ENCODE measurements at places on chromosomes 2 and 18.

- no peak overlapping the region for H3K4me3 ChIP-seq
- H3K36me3 ChIP-seq: no peaks in the 10 kb centered on the region
- no peaks in the 10 kb centered on the region for H3K4me1 ChIP-seq
- DNase-seq: no peak
These were observed 136.2 kb downstream of the PXDN start for GRCh38 chr2:1607971-1608688.

- no peak overlapping the region for H3K4me3 ChIP-seq
- no peaks in the 10 kb centered on the region for H3K36me3 ChIP-seq
- DNase-seq: no peak
These were observed 349.2 kb downstream of the INSIG2 start for GRCh38 chr2:118437501-118437900.

GRCh38 chr2:34423301-34423700, 824.2 kb upstream of the FAM98A start:
- no peak for DNase-seq
- no peak overlapping the region for H3K4me3 ChIP-seq
- H3K4me1 ChIP-seq: no peaks in the 10 kb centered on the region
- H3K27ac ChIP-seq: no peak overlapping the region
- H3K36me3 ChIP-seq: no peaks in the 10 kb centered on the region

- no peaks in the 10 kb centered on the region for H3K36me3 ChIP-seq
- H3K27ac ChIP-seq: no peak overlapping the region
- H3K27me3 ChIP-seq: no peaks in the 10 kb centered on the region
- no peak overlapping the region for H3K4me3 ChIP-seq
These were observed 88.4 kb downstream of the PMAIP1 start for GRCh38 chr18:59988098-59988706.

GRCh38 chr2:102424754-102425153, 1.8 kb downstream of the IL18RAP start:
- no peak overlapping the region for H3K27ac ChIP-seq
- H3K4me1 ChIP-seq: peaks cover 17% of the 10 kb centered on the region
- H3K4me3 ChIP-seq: no peak overlapping the region
- no peak for DNase-seq
- no peaks in the 10 kb centered on the region for H3K36me3 ChIP-seq
- no peaks in the 10 kb centered on the region for H3K27me3 ChIP-seq

- H3K27me3 ChIP-seq: no peaks in the 10 kb centered on the region
- H3K4me1 ChIP-seq: no peaks in the 10 kb centered on the region
- no peak overlapping the region for H3K4me3 ChIP-seq
- no peak overlapping the region for H3K27ac ChIP-seq
- DNase-seq: no peak
These were observed 107.1 kb downstream of the LYPD6B start for GRCh38 chr2:149145314-149146295.

GRCh38 chr2:182228073-182228473, 198.8 kb downstream of the PDE1A start:
- H3K27ac ChIP-seq: no peak overlapping the region
- no peaks in the 10 kb centered on the region for H3K27me3 ChIP-seq
- no peak overlapping the region for H3K4me3 ChIP-seq
- no peaks in the 10 kb centered on the region for H3K4me1 ChIP-seq

DNA sequence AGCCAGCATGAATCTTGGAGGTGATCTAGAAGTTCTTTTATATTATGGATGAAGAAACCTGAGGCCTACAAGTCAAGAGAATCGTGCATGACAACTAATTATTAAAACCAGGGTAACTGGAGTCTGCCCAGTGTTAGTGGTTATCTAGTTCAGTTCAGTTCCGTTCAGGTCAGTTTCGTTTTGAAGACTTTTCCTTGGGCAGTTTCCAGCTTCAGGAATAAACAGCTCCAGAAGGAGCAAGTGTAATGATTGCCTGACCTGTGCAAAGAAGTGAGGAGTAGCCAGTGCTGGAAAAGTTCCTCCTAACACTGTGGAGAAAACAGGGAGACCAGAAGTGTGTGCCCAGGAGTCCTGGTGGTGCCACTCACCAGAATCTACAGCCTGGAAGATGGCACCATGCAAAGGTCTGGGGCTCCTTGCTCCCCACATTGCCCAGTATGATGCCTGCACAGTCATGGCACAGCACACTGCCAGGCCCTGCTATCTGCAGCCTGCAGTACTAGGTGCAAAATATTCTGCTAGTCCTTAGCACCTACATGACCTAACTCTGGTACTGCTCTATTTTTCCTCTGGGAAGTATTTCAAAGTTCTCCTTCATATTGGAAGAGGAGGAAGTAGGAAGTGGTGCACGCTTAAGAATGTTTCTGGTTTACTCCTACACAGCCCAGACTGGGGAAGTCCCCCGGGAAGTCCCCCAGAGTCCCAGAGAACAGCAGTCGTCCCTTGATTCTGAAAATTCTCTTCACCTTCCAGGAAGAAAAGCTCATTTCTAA, 65.8 kb downstream of the SUMO1 start:
- H3K27me3 ChIP-seq: no peaks in the 10 kb centered on the region
- H3K4me3 ChIP-seq: no peak overlapping the region
- H3K36me3 ChIP-seq: no peaks in the 10 kb centered on the region
- H3K4me1 ChIP-seq: no peaks in the 10 kb centered on the region
- no peak overlapping the region for H3K27ac ChIP-seq
- DNase-seq: no peak

GRCh38 chr18:68397241-68398035, 317.5 kb downstream of the TMX3 start:
- H3K27me3 ChIP-seq: no peaks in the 10 kb centered on the region
- no peaks in the 10 kb centered on the region for H3K4me1 ChIP-seq
- no peak for DNase-seq
- no peak overlapping the region for H3K27ac ChIP-seq
- H3K36me3 ChIP-seq: no peaks in the 10 kb centered on the region

DNA sequence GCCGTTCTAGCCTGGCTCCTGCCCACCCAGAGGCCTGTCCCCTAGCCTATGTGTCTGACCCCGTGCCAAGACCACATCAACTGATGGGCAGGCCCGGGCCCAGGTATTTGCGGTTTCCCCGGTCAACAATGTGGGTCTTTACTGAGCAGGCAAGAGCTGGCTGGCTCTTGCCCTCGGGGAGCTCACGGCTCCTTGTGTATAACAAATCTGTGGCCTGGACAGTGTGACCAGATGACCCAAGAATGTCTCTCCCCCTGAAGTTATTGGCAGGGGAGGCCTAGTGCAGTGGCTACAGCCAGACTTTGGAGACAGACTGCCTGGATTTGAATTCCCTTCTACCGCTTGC, 179.6 kb downstream of the KLHL29 start:
- H3K4me1 ChIP-seq: no peaks in the 10 kb centered on the region
- H3K36me3 ChIP-seq: no peaks in the 10 kb centered on the region
- no peak overlapping the region for H3K27ac ChIP-seq
- no peaks in the 10 kb centered on the region for H3K27me3 ChIP-seq
- DNase-seq: no peak
- H3K4me3 ChIP-seq: no peak overlapping the region

- DNase-seq: no peak
- H3K4me3 ChIP-seq: no peak overlapping the region
- H3K36me3 ChIP-seq: peaks cover 3% of the 10 kb centered on the region
- no peaks in the 10 kb centered on the region for H3K27me3 ChIP-seq
- H3K4me1 ChIP-seq: no peaks in the 10 kb centered on the region
These were observed 30.1 kb upstream of the ASB1 start for GRCh38 chr2:238396663-238397062.

GRCh38 chr2:61911510-61911909, 6.0 kb downstream of the COMMD1 start:
- H3K36me3 ChIP-seq: no peaks in the 10 kb centered on the region
- no peaks in the 10 kb centered on the region for H3K27me3 ChIP-seq
- H3K4me1 ChIP-seq: no peaks in the 10 kb centered on the region
- H3K27ac ChIP-seq: no peak overlapping the region
- DNase-seq: no peak
- H3K4me3 ChIP-seq: no peak overlapping the region

GRCh38 chr2:198127627-198128026, 323.2 kb downstream of the PLCL1 start:
- H3K27me3 ChIP-seq: no peaks in the 10 kb centered on the region
- H3K27ac ChIP-seq: no peak overlapping the region
- H3K4me3 ChIP-seq: no peak overlapping the region
- H3K4me1 ChIP-seq: no peaks in the 10 kb centered on the region

GRCh38 chr2:70418514-70418913, 116.6 kb upstream of the FAM136A start:
- H3K4me1 ChIP-seq: no peaks in the 10 kb centered on the region
- H3K27me3 ChIP-seq: no peaks in the 10 kb centered on the region
- H3K36me3 ChIP-seq: no peaks in the 10 kb centered on the region
- DNase-seq: no peak
- no peak overlapping the region for H3K4me3 ChIP-seq
- H3K27ac ChIP-seq: no peak overlapping the region

DNA sequence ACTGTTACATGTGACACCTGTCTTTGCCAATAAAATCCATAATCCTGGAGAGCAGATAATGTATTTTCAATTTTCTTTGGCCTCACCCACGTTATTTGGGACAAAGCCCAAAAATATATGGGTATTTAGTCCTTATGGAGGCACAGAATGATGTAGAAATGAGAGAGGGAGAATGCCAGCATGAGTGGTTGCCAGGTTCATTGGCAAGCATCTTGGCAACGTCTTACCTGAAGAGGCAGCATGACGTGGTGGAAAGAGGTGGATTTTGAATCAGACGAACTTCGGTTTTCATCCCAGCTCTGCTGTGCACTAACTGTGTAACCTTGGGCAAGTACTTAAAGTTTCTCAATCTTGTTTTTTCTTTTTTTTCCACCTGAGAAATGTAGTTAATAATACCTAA, 969.6 kb upstream of the PIK3C3 start:
- DNase-seq: no peak
- no peaks in the 10 kb centered on the region for H3K36me3 ChIP-seq
- H3K27me3 ChIP-seq: no peaks in the 10 kb centered on the region
- H3K4me1 ChIP-seq: no peaks in the 10 kb centered on the region

GRCh38 chr18:41721103-41721790, 233.8 kb upstream of the PIK3C3 start:
- H3K27me3 ChIP-seq: no peaks in the 10 kb centered on the region
- DNase-seq: no peak
- no peaks in the 10 kb centered on the region for H3K4me1 ChIP-seq
- H3K4me3 ChIP-seq: no peak overlapping the region
- H3K27ac ChIP-seq: no peak overlapping the region

- peaks cover 33% of the 10 kb centered on the region for H3K4me1 ChIP-seq
- DNase-seq: no peak
- no peaks in the 10 kb centered on the region for H3K27me3 ChIP-seq
- no peak overlapping the region for H3K27ac ChIP-seq
These were observed 110.0 kb downstream of the HDAC4 start for GRCh38 chr2:239290618-239291474.

- H3K36me3 ChIP-seq: no peaks in the 10 kb centered on the region
- no peak for DNase-seq
- no peaks in the 10 kb centered on the region for H3K4me1 ChIP-seq
- no peak overlapping the region for H3K4me3 ChIP-seq
These were observed 135.4 kb downstream of the SETBP1 start for GRCh38 chr18:44816050-44816449.

- H3K4me1 ChIP-seq: no peaks in the 10 kb centered on the region
- H3K4me3 ChIP-seq: no peak overlapping the region
- H3K36me3 ChIP-seq: no peaks in the 10 kb centered on the region
- no peak overlapping the region for H3K27ac ChIP-seq
These were observed 352.6 kb upstream of the POU3F3 start for GRCh38 chr2:104501342-104501741.

DNA sequence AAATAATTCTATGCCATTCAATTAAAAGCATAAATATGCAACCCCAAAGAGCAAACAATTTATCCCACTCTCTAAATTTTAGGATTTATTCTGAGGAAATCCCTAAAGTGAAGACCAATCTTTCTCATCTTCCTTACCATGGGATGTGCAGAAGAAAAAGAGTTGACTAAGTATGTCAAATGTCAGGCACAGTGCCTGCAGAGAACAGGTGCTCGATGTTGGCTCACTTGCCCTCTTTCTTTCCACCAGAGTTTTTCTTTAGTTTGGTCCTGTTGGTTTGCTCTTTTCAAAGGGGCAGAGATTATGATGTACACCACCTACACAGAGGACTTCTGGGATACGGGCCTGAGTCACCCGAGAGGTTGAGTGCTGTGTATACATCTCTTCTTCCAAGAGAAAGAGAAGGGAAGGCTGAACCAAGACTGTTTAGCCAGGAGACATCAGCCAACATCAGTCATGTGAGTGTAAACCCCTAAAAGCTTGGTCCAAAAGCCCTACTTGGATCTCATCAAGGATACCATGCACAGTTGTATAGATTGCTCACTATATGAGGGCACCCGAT, 51.7 kb downstream of the SUMO1 start:
- no peak overlapping the region for H3K4me3 ChIP-seq
- no peaks in the 10 kb centered on the region for H3K27me3 ChIP-seq
- no peaks in the 10 kb centered on the region for H3K36me3 ChIP-seq
- H3K4me1 ChIP-seq: no peaks in the 10 kb centered on the region

GRCh38 chr2:28074137-28074536, 183.6 kb downstream of the BABAM2 start:
- no peaks in the 10 kb centered on the region for H3K36me3 ChIP-seq
- DNase-seq: no peak
- no peaks in the 10 kb centered on the region for H3K4me1 ChIP-seq
- no peak overlapping the region for H3K27ac ChIP-seq
- H3K4me3 ChIP-seq: no peak overlapping the region

- no peaks in the 10 kb centered on the region for H3K4me1 ChIP-seq
- H3K27me3 ChIP-seq: no peaks in the 10 kb centered on the region
- no peak overlapping the region for H3K4me3 ChIP-seq
These were observed 43.9 kb upstream of the TACR1 start for GRCh38 chr2:75243219-75243618.

- no peaks in the 10 kb centered on the region for H3K27me3 ChIP-seq
- peaks cover 20% of the 10 kb centered on the region for H3K36me3 ChIP-seq
- no peak for DNase-seq
- no peak overlapping the region for H3K27ac ChIP-seq
- H3K4me3 ChIP-seq: no peak overlapping the region
- H3K4me1 ChIP-seq: peaks cover 4% of the 10 kb centered on the region
These were observed 32.9 kb downstream of the CENPO start for GRCh38 chr2:24825883-24826772.

DNA sequence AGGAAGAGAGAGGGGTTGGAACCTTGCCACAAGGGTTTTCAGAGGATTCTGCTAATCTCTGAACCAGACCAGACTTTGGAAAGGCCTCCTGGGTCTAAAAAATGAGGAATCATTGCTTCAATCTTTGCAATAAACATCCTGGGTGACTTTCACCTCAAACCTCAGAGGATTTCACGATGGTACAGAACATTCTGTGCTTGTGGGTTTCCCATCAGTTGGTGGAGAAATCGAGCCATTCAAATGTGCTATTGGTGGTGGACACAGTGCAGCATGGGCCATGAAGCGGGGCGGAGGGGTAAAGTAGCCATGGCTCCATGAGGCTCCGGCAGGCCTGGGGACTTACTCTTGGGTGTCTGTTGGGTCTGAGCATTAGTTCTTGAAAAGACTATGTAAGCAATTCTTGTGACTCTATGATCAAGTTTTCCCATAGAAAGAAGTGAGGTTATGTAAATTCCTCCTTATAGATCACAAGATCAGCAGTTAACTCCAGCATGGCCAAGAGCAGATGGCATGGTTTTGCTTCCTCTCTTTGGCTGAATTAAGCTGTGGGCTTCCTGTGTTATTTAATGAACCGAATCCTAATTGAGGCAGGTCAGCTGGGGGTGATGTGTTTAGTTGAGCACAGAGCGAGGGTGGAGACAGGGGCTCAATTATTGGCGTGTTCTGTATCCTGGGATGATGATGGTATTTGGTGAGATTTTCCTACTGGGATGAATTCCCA, 1.9 kb upstream of the IL1R2 start:
- H3K4me3 ChIP-seq: no peak overlapping the region
- H3K27me3 ChIP-seq: no peaks in the 10 kb centered on the region
- H3K4me1 ChIP-seq: no peaks in the 10 kb centered on the region
- no peak overlapping the region for H3K27ac ChIP-seq
- DNase-seq: no peak

GRCh38 chr2:235832941-235833340, 335.2 kb downstream of the GBX2 start:
- H3K27me3 ChIP-seq: no peaks in the 10 kb centered on the region
- no peak overlapping the region for H3K4me3 ChIP-seq
- no peak overlapping the region for H3K27ac ChIP-seq
- no peaks in the 10 kb centered on the region for H3K4me1 ChIP-seq
- no peak for DNase-seq

All from naive thymus-derived CD4-positive, alpha-beta T cell (primary cell).